ENCODE measurements at places on chromosomes 3 and 15.

- DNase-seq, result peak; percentile 41
Measured at GRCh38 chr15:22839046-22839695, 705 bp downstream of the NIPA2 start.

- no peak for DNase-seq
Measured at GRCh38 chr3:15989419-15989818, 185.1 kb upstream of the GALNT15 start.

GRCh38 chr3:58492494-58492905 is 604 bp downstream of the KCTD6 start:
- peak; percentile 61 for DNase-seq

GRCh38 chr3:164640591-164640990 is 437.7 kb downstream of the SI start:
- DNase-seq, result no peak

GRCh38 chr15:85329561-85330422 is 50.6 kb upstream of the AKAP13 start:
- DNase-seq, result peak; percentile 78

Data from eye (tissue), 1 donor.